ENCODE measurements at places on chromosomes 2 and 18.

- H3K27ac ChIP-seq = no peak overlapping the region
- no peaks in the 10 kb centered on the region for H3K4me1 ChIP-seq
- DNase-seq = no peak
- H3K27me3 ChIP-seq = peaks cover 3% of the 10 kb centered on the region
- no peaks in the 10 kb centered on the region for H3K36me3 ChIP-seq
These were observed 19.9 kb downstream of the PTH2R start for GRCh38 chr2:208426412-208427045.

DNA sequence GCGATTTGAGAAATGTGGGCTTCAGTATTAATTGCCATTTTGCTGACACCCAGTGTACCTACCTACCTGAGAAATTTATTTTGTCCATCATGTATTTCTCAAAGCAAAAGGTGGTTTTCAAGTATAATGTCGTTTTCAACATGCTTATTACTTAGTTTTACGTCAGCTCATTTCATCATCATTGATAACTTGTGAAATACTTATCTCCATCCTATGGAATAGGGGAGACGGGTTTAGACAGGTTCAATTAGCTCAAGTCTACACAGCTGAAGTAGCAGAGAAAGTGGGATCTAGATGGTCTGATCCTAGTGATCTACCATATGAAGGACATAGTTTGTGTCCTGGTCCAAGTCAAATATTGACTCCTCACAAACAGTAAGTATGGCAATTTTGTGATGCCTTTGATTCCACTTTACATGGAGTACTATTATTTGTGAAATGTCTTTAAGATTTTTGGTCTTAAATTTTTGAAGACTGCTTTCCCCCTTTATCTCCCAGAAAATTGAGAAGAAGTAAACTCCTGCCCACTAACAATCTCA lies 45.1 kb downstream of the VAPA start:
- H3K27me3 ChIP-seq = no peaks in the 10 kb centered on the region
- H3K4me3 ChIP-seq = no peak overlapping the region
- no peak for DNase-seq
- no peak overlapping the region for H3K27ac ChIP-seq
- peaks cover 7% of the 10 kb centered on the region for H3K4me1 ChIP-seq

- H3K27ac ChIP-seq = no peak overlapping the region
- H3K27me3 ChIP-seq = no peaks in the 10 kb centered on the region
These were observed 41.3 kb downstream of the REV1 start for GRCh38 chr2:99448556-99448955.

- H3K27me3 ChIP-seq = no peaks in the 10 kb centered on the region
- H3K36me3 ChIP-seq = no peaks in the 10 kb centered on the region
- no peak for DNase-seq
- no peaks in the 10 kb centered on the region for H3K4me1 ChIP-seq
These were observed 444.4 kb downstream of the NCKAP5 start for GRCh38 chr2:133123904-133124303.

DNA sequence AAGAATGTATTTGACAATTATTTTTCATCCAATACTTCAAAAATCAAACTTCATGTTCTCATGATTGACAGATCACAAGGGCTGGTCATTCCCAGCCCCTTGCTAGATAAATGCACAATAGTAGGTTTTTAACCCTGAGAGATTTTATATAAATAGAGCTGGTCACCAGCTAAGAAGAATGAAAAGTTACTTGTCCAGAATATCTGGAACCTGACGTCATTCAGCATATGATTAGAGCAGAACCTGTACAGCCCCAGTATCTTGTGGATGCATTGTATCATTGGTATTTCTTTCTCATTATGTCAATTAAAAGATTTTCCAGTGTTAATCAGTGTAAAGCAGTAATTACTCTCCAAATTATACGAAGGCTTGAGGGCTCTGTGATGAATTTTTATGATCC lies 202.8 kb upstream of the RND3 start:
- no peak overlapping the region for H3K27ac ChIP-seq
- no peak overlapping the region for H3K4me3 ChIP-seq
- H3K27me3 ChIP-seq = no peaks in the 10 kb centered on the region
- no peaks in the 10 kb centered on the region for H3K4me1 ChIP-seq

- peak; percentile 48 for DNase-seq
- peaks cover 11% of the 10 kb centered on the region for H3K4me1 ChIP-seq
- H3K27me3 ChIP-seq = peaks cover 19% of the 10 kb centered on the region
These were observed 136.1 kb downstream of the ICOS start for GRCh38 chr2:204072443-204073324.

GRCh38 chr18:69789794-69790193 lies 157.9 kb downstream of the CD226 start:
- H3K36me3 ChIP-seq = no peaks in the 10 kb centered on the region
- no peak overlapping the region for H3K4me3 ChIP-seq
- peaks cover 1% of the 10 kb centered on the region for H3K4me1 ChIP-seq
- no peaks in the 10 kb centered on the region for H3K27me3 ChIP-seq
- no peak overlapping the region for H3K27ac ChIP-seq
- no peak for DNase-seq

DNA sequence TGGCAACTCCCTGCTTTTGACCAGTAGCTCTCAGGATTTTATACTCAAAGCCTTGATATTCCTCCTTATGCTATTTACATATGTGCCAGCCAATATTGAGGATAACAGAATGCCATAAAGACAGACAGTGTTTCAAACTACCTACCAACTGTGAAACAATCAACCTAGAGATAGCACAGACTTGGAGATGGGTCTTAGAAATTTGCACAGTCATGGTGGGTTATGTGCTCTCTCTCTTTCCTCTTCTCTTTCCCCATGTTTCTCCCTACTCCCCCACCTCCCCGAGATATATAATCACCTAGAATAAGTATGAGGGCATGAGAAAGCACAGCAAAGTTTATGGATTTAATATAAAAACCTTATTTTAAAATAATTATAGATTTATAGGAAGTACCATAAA lies 24.2 kb upstream of the SUCLG1 start:
- no peak overlapping the region for H3K4me3 ChIP-seq
- H3K27ac ChIP-seq = no peak overlapping the region
- no peaks in the 10 kb centered on the region for H3K36me3 ChIP-seq
- H3K4me1 ChIP-seq = peaks cover 8% of the 10 kb centered on the region
- no peaks in the 10 kb centered on the region for H3K27me3 ChIP-seq
- DNase-seq = no peak

DNA sequence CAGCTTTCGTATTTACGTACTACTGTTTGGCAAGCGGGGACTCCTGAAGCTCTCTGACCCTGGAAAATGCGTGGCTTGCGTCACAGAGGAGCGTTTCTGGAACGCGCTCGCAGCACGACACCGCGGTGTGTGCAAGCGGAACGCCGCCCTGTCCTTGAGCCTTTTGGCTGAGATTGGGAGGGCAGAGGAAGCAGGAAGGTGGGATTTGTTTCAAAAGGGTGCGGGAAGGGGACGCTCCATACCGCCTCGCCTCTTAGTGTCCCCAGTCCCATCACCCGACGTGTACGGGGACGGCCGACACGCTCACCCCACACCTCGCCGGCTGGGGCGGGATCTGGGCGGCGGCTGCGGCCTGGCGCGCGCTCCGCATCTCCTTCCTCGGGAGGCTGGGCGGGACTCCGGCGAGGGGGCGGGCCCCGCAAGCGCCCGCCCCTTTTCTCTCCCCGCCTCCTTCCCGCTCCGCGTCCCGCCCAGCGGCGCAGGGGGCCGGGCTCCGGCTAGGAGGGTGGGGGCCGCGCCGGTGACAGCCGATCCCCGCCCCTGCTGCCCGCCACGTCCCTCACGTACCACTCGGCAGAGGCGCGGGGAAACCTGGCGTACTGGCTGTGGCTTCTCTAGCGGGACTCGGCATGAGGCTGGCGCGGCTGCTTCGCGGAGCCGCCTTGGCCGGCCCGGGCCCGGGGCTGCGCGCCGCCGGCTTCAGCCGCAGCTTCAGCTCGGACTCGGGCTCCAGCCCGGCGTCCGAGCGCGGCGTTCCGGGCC lies at the start of gene PDK1:
PDK1 (plus strand) TSS at position 569 of the 762 bp plus-strand sequence; CDS start at position 630, 61 bp downstream.
- H3K27ac ChIP-seq = peak within 1 kb of the TSS; percentile 95
- peaks cover 47% of the 10 kb centered on the region for H3K4me1 ChIP-seq
- peak within 1 kb of the TSS; percentile 93 for H3K4me3 ChIP-seq
- H3K27me3 ChIP-seq = peaks cover 7% of the 10 kb centered on the region
- H3K36me3 ChIP-seq = peaks cover 65% of the 10 kb centered on the region

DNA sequence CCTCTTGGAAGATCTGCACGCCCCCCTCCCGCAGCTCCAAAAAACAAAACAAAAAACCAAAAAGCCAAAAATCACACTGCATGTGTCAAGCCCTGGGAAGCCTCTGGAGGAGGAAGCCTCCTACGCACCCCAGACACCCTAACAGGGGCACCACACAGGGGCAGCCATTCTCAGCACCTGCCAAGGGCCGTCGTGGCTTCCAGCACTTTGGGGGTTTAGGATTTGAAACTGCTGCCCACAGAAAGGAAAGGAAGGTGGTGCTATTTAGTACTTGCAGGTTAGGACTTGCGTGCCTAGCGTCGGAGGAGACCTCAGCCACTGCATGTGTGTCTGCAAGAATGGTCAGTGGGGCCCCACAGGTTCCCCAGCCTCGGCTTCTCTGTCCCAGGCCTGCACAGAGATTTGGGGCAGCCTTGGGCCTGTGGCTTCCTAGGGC lies 419 bp upstream of the GPR55 start:
- H3K27me3 ChIP-seq = peaks cover 31% of the 10 kb centered on the region
- H3K36me3 ChIP-seq = no peaks in the 10 kb centered on the region
- no peak for DNase-seq
- peak overlapping the region; percentile 39 for H3K4me3 ChIP-seq
- H3K4me1 ChIP-seq = peaks cover 43% of the 10 kb centered on the region

DNA sequence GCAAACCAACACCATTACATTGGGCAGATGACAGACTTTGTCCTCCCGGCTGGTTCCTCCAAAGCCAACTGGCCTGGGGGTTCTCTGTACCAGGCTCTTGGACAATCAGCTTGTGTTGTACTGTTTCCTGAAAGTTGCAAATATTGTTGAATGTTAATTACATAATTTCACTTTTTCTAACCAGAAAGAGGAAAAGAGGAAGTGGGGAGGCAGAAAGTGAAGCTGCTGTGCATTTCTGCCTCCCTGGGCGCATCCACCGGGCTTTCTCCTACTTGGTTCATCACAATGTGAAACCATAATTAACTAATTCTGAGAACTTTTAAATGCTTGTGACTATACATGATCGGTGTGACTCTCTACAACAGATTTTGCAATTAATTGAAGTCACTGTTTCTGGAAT lies 10.1 kb downstream of the TWIST2 start:
- H3K27ac ChIP-seq = no peak overlapping the region
- no peak overlapping the region for H3K4me3 ChIP-seq
- no peak for DNase-seq
- no peaks in the 10 kb centered on the region for H3K36me3 ChIP-seq
- no peaks in the 10 kb centered on the region for H3K4me1 ChIP-seq

DNA sequence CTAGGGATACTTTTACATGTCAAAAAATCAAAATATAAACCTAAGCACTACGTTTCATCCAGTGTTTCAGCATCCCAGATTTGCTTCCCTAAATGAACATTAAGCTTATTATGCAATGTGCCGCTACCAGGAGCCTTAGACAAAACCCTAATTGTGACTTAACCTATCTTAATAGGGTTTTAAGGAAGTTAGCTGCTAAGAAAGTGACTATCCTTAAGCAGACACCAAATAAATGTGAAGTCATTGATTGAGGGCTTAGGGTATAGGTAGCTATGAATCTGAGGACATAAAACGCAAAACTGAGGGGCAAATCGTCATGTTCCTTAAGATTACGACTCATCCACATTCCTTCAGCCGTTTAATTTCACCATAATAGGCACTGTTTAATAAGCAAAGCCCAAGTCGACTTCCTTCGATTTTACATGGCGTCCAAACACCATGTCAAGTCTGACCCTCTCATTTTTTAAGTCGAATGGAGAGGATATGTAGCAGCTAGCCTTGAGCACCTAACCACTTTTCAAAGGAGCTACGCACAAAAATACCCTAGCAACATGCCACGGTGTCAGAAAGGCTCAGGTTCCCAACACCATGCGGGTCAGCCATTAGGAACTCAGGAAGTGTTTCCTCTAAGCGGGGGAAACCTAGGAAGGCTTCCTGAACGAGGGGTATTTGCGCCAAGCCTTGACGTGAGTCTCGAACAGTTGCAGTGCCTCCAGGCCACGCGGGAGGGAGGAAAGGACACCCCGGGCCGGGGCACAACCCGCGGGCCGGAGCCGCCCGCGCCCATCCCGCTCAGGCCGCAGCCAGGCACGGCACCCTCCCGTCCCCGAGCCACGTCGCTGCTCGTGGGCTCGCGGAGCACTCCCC lies 1.0 kb downstream of the HDLBP start:
- peak overlapping the region; percentile 77 for H3K27ac ChIP-seq
- peaks cover 46% of the 10 kb centered on the region for H3K36me3 ChIP-seq
- peaks cover 60% of the 10 kb centered on the region for H3K4me1 ChIP-seq
- DNase-seq = no peak

DNA sequence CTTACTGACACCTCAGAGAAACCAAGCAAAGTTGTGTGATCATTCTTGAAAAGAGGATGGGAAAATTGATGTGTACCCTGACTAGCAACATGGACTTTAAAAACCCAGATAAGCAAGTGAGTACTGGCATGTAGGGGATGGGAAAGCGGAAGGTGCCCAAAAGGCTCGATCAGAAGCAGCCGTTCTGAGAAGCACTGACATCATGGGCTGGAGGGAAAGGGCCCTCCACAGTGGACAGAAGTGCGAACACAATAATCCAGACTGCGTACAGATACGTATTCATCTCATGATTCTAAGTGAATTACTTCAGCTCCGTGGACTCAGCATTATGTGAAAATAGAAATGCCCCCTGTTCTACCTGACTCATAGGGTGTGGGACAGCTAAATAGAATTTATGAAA lies 42.2 kb downstream of the CDH2 start:
- no peak for DNase-seq
- H3K27me3 ChIP-seq = no peaks in the 10 kb centered on the region
- H3K4me1 ChIP-seq = no peaks in the 10 kb centered on the region
- H3K27ac ChIP-seq = no peak overlapping the region
- H3K4me3 ChIP-seq = no peak overlapping the region
- no peaks in the 10 kb centered on the region for H3K36me3 ChIP-seq

DNA sequence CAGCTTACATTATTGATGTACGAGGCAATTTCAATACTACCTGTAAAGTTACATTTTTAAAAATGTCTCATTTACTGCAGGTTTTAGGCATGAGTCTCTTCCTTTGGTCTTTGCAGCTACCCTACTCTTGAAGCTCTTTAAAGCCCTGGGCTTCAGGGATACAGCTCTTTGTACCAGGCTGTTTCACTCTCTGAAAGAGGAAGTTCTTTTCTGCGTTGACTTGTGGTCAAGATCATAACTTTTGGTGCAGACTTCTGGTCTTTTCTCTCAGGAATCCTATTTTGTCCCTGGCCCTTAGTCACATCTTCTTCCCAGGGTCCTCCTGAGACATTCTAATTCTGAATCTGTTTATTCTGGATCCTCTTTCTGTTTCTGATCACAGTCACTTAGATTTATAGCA lies 16.6 kb upstream of the HRH4 start:
- peaks cover 1% of the 10 kb centered on the region for H3K27me3 ChIP-seq
- DNase-seq = no peak
- H3K27ac ChIP-seq = no peak overlapping the region
- H3K36me3 ChIP-seq = peaks cover 27% of the 10 kb centered on the region
- H3K4me1 ChIP-seq = peaks cover 8% of the 10 kb centered on the region
- H3K4me3 ChIP-seq = no peak overlapping the region
